Stimulated activated naive CD4-positive, alpha-beta T cell treated with Interleukin-2 at 50 U/mL for 16 hours (primary cell): ENCODE measurements at places on chromosomes 6 and 20.
A peak's percentile ranks its signal among the peaks of the same experiment; 100 is the strongest.

GRCh38 chr6:132919045-132919860 is 104.9 kb downstream of the RPS12 start:
- DNase-seq: no peak

DNA sequence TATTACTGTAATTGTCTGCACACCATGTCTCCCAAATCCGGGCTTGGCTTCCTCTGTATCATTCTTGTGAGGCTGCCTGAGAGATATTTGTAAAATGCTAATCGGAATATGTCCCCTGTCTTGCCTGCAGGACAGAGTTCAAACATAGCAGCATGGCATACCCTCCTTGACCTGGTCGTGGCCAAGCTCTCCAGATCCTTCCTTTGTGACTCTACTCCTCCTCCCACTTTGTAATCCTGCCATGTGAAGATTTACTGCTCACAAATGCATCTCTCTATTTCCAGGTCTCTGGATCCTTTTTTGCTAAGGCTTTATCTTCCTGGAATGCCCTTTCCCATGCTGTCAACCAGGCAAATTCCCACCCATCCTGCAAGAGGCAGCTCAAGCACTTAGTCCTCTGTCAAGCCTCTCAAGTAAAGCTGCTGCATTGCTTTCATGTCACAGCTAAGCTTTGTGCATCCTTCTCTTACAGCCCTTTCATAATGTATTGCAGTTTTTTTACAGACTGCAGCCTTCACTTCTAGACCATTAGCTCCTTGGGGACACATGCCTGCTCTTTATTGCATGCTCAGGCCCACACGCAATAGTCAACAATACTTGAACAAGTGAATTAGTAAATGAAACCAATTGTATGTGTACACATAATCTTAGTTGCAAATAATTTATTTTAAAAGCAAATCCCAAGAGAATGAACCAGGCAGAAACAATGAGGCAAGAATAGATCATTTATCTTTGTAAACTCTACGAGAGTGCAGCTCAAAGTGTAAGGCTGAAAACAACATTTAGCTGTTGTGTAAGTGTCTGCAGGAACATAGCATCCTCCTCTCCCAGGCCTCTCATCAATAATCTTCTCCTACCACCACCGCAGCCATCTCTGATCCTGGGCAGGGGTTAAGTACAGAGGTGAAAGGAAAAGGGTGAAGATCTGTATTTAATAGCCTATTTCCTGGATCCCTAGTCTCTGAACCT is 45.8 kb downstream of the HIVEP2 start:
- DNase-seq: no peak

- no peak for DNase-seq
Measured at GRCh38 chr6:41630069-41630468, 8.2 kb upstream of the MDFI start.

DNA sequence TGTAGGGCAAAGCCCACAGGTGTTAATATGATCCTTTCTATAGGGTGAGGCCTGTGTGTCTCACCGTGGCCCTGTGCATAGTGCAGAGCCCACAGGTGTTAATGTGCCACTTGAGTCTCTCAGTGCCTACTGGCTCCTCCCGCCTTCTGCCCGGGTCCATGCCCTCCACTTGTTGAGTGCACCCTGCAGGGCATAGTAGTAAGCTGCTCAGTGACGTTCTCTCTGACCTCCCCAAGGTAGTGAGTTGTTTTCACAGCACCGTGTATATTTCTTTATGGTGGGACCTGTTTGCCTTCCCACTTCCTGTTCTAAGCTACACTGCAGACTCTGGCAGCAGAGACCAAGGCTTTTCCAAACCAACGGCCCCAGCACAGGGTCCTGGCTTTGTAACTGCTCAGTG is 64.5 kb upstream of the SLC22A1 start:
- DNase-seq: no peak

- no peak for DNase-seq
Measured at GRCh38 chr20:19016140-19016497, 196.3 kb upstream of the SLC24A3 start.

DNA sequence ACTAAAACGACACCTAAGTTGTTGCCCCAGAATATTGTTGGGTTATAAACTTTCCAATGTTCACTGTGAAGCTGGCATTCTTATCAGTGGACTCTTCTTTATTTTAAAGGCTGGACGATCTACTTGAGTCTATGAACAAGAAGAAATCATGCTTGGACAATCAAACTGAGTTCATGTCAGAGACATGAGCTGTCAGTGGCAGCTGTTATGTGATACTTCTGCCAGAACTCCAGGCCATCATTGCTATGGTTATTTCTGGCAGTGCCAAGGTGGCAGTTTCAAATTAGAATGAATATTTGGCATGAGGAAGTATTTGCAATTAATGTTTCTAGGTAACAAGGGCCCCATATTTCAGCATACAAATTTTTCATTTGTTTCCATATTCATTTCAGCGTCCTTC is 417.3 kb downstream of the LMBRD1 start:
- DNase-seq: no peak

DNA sequence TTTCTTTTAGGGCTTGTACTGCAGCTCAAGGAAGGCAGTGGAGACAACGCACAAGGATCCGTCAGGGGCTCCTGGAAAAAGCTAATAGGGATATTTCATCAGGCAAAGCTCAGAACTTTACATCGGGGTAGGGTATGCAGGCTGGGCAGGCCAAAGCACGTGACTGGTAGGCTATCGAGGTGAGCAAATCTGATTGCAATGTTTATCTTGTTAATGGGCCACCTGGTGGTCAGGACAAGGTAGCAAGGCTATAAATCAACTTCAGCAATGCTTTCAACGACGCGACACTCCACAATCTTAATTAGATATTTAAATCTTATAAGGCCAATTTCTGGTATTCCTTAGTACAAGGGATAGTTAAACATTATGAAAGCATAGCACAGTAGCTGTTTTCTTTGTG is 1302.8 kb upstream of the EYS start:
- DNase-seq: no peak

- DNase-seq: no peak
Measured at GRCh38 chr20:24785141-24786110, 163.6 kb upstream of the CST7 start.

GRCh38 chr20:57325632-57326356 is 3.8 kb upstream of the SPO11 start:
- no peak for DNase-seq

DNA sequence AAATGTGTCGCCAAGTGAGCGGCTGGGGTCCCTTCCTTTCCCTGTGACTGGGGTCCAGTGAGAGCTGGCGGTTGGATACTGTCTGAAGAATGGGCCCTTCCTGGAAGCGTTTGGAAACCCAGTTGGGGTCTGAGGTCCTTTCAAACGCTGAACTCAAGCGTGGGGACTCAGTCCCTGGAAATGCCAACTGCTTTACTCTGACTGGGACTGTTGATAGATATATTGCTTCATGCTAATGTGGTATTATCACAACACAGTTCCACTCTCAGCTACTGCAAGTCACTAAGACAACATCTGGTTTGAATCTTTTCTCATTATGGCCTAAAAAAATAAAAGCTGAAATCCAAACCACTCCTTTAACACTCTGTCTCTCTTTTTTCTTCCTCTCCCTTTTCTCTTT is 23.7 kb upstream of the PSMF1 start:
- no peak for DNase-seq

- DNase-seq: no peak
Measured at GRCh38 chr6:103367212-103367611, 1492.5 kb downstream of the HACE1 start.

DNA sequence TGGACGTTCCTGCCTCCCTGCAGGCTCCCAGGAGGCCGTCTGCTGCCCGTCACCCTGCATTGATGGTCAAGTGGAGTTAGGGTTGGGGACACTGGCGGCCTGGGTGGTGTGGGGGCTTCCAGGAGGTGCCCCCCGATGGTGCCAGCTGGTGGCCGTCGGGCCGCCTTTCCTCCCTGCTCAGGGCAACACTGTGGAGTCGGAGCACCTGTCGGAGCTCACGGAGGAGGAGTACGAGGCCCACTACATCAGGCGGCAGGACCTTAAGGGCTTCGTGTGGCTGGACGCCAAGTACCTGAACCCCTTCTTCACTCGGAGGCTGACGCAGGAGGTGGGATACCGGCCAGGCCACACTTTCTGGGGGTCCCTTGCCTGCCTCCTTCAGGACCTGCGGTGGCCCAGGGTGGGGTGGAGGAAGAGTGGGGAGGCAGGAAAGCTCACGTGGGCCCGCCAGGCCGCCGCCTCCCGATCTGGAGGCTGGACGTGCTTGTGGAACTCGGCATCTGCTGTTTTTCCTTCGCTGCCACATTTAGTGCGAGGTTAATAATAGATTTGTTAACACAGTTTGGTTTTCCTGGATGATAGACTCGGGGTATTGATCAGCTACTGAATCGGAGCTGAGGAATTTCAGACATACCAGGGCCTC is 28.6 kb downstream of the SPATA2 start:
- DNase-seq: no peak

GRCh38 chr6:30885999-30886896 is 1.9 kb downstream of the DDR1 start:
- DNase-seq: no peak

GRCh38 chr6:81606965-81607381 is 145.5 kb downstream of the TENT5A start:
- no peak for DNase-seq

- DNase-seq: no peak
Measured at GRCh38 chr20:23683281-23683680, 5.6 kb downstream of the CST4 start.

GRCh38 chr20:63071541-63072181 is 64.9 kb upstream of the BHLHE23 start:
- peak; percentile 26 for DNase-seq

- no peak for DNase-seq
Measured at GRCh38 chr20:24455081-24455480, 14.3 kb upstream of the SYNDIG1 start.
